ENCODE measurements at places on chromosomes 2 and 18.

DNA sequence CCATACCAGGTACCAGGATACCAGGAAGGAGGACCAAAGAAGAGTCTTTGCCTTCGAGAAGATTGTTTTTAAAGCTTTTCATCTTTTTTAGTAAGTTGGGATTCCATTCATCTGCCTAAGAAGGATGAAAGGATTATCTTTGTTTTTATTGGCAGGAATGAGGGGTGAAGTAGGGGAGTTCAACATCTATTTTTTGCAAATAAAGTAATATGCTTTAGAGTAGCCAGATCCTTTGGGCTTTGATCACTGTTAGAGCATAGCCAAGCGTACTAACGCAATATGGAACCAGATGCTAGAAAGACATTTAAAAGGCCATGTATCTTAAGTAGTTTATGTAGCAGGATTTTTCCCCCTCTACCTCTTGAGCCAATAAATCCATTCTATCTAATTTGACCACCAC lies 133.0 kb downstream of the PRPF40A start:
- no peak for DNase-seq

DNA sequence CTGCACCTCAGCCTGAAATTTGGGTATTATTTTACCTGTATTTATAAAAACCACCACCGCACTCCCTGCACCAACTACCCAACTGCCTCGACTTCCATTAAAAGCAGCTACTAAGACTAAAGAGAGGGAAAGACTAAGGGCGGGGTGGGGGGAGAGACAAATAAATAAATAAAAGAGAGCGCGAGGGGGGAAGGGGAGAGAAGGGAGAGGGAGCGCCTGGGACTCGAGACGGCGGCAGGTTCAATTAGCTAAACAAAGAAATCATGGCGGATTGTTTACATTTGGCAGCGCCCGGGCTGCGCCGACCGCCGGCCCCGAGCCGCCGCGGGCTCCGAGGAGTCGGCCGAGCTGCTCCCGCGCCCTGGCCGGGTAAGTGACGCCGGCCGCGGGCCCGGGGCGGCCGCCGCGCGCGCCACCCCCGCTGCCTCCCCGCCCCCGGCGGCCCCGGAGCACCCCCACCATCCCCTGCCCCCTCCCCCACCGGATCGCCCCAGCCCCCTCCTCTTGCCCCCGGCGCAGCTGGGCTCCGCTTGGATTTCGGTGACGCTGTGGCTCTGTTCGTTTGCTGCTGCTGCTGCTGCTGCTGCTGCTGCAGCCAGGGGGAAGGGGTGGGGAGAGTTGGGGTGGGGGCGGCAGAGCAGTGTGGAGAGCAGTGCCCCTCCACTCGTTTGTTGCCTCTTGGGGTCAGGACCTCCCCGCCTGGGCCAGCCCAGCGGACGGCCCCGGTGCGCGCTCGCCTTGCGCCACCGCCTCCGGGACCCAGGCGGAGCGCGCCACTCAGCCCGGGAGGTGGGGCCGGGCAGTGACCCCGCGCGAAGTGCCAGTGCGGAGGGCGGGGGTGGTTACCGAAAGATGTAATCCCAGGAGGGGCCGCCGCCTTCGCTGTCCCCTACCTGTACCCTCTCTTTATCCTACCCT lies 187.2 kb upstream of the FANCL start:
- DNase-seq, result no peak

GRCh38 chr2:132479155-132479554 lies 62.5 kb downstream of the GPR39 start:
- DNase-seq, result no peak

DNA sequence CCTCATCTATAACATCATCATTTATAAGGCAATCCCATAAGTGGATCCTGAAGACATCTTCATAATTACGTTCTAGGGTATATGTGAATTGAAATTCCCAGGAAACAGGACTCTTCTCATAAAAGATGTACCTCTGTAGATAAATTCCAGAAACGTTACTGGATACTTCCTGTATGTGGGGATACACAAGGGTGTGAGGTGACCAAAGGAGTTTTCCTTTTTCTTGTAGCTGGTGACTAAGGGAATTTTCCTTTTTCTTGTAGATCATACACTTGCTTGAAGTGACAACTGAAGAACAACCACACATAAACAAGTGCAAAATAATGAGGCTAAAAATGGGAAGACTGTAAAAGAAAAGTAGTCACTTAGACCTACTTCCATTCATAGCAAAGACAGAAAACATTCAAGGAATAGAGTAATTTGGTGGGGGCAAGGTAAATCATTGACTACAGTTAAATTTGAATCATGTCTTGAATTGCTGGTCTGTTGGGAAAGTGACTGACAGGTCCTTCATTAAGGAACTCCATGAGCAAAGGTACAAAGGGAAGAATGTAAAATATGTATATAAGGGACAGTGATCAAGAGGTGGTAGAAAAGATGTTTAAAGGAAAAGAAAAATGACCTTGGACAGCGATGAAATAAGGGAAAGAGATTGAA lies 53.2 kb upstream of the UBE2E3 start:
- DNase-seq, result no peak

DNA sequence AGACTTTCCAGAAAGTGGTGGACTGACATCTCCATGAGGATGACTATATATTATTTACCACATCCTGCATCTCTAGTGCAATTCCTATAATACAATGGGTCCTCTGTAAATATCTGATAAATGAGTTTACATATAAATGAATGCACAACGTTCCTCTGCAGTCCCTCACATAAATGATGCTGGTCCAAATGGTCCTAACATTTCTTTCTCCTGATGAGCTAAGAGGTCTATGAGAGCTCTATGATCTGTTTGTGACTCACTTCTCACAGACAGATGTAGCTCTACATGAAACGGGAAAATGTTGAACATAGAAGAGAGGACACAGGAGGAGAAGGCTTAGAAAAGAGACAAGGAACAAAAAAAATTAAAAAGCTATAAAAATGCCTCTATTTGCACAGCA lies 201.2 kb upstream of the PIK3C3 start:
- DNase-seq, result no peak

- no peak for DNase-seq
Measured at GRCh38 chr2:133641942-133642725, 73.9 kb upstream of the NCKAP5 start.
